Renal pelvis (tissue), 12 donors: ENCODE measurements at places on chromosomes 5 and 9.

DNA sequence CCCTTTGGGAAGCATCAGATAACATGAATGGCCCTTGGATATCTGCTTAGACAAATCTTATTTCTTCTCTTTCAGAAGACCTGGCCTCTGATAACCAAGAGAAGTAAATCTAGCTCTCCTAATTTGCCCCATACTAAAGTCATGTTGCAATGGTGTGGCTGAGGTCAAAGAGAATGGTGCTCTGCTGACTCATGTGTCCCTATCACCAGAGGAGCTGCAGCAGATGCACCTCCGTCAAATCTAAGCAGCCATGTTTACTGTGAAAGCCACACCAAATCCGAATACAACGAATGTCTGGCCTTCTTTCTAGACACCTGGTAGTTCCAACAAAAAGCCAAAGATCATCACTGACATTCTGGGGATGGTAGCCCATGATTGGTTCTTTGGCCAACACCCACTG, 23.2 kb downstream of the RETREG1 start:
- no peak for DNase-seq

DNA sequence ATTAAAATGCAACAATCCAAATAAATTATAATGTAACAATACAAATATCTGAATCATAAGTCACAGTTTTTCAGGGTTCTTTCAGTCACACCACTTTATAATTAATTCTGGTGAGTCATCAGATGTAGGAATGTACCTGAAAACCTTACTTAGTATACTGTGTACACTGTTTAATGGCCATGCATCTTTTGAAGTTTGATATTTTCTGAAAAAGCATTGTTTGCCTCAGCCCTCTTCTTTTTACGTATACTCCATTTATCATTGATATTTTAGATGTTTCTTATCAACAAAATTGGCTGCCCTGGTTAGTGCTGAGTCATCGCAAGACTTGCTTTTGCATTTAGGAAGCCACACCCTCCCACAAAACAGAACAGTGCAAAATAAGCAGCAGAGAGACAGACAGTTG, 218.6 kb downstream of the PJA2 start:
- DNase-seq: no peak

GRCh38 chr5:159933531-159934485, 17.5 kb downstream of the ADRA1B start:
- DNase-seq: no peak

DNA sequence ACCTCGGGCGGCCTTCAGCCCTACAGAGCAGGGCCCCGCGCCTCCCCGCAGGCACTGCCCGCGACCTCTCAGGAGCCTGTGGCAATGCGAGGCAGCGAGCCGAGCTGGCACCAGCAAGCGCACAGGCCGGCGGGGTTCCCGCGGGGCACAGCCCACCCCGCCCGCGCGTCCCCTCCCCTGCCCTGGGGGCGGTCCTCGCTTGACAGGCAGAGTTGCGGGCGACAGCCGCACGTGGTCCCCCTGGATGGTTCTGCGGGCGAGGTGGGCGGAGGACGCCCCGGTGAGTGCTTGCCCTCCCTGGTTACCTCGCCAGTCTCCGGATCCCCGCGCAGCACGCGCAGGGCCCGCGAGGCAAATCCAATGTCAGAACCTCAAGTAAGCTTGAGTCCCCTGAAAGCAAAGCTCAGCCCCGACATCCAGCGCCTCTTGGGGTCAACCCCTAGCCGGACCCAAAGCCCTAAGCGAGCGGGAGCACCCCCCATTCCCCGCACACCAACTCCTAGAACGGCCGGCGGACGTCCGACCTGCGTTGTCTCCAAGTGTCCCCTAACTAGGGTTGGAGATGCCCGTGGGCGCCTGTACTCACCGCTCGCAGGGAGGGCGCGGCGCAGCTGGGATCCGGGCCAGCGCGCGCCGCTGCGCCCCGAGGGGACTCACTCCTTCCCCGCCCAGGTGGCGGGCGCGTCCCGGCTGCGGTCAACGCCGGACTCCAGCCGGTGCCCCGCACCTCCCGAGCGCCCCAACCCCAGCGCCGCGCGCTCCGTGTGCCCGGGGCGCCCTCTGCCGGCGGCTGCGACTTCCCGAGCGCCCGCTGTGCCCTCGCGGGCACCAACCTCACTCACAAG, at the start of gene DRD1:
DRD1 (minus strand) TSS at position 123 of the 845 bp plus-strand sequence. CDS start 1,083 bp downstream, outside the sequence.
- DNase-seq: peak; percentile 28

- no peak for DNase-seq
These were observed 334.6 kb upstream of the MPDZ start for GRCh38 chr9:13614060-13614459.

DNA sequence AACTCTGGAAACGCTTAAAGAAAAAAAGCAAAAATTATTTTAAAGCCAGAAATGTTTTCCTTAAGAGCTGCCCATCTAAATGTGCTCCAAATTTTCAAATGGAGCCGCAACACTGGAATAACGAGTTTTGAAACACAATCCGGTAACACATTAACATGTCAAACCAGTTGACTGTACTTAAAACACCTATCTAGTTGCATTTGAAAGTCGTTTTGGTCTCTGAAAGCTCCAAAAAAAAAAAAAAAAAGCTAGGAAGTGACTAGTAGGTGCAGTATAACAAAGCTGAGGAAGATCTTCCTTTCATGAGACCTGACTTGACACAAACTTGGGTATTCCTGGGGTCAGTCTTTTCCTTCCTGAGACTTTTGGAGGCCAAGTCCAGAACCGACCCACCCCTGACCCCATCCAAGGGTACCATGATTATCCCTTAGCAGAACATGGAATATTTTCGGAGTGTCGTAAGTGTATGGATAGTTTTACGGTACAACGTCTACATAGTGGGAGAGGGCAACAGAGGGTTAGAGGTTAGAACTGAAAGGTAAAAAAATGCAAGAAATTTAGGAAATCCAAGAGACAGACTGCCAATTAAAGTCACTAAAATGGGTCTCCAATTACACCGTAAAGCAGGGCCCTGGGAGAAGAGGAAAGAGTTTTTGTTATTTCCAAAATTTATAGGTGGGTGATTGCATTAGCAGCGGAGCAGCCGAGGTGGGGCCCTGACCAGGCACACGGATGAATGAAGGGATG, 812 bp downstream of the CETN3 start:
- DNase-seq: peak; percentile 24

DNA sequence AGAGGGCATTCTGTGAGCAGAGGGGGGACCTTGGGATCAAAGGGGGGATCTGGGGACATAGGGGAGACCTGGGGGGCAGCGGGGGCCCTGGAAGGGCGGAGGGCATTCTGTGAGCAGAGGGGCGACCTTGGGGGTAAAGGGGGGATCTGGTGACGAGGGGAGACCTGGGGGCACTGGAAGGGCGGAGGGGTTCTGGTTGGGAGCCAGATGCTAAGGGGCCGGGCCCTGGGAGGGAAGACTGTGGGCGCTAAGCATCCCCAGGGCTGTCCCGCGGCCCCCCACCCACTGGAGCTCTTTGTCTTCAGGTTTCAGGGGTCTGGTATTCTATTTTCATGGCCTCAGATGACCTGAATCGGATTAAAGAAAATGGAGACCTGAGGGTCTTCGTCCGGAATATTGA, 748 bp downstream of the LCN9 start:
- DNase-seq: no peak

- no peak for DNase-seq
These were observed 871.4 kb upstream of the CDH10 start for GRCh38 chr5:25516141-25516540.

DNA sequence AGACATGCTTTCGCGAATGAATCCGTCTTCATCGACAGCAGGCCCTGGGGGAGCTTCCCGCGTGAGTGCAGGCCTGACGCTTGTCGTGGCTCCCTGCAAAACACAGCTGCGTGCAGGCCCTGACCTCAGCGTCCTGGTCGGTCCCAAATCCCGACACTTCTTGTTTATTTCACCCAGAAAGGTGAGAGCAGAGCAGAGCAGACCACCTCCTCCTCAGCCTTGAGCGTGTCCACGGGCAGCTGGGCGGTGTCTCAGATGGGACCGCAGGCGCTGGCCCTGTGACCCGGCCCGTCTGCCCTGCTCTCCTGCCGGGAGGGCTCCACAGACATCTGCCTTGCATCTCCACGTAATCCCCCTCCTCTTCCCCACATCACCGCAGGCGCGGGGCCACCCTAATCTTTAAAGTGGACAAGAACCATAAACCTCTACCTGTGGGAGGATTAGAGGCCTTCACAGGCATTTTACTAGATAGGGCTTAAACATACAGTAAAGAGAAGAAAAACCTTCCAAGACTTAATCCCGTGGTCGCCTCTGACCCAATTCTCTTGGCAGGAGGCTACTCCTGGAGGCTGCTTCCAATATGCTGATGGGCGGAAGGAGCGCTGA, 7.5 kb upstream of the LHX3 start:
- no peak for DNase-seq

DNA sequence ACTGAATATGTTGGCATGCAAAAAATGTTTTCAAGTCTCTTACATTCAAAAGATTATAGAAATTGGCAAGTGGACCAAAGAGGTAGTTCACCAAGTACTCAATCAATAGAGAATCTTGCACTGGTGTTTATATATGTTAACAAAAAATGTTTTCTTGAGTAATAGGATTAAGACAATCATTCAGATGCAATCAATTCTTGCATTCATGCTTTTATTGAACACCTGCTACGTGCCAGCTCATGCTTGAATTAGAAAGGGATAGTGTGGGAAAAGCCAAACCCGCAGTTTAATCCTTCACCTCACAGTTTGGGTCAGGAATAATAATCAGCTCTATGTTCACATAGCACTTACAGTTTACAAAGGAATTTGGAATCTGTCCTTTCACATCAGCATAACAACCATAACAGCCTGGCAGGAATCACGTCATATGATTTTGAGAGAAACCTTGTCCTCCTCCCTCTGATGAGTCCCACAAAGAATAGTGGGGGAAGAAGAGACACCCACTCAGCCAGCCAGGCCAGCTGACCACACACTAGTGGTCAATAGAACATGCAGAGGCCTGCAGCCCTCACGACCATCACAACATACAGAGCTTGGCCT, 36.8 kb upstream of the FRRS1L start:
- DNase-seq: no peak

GRCh38 chr5:137036640-137037039, 462.5 kb downstream of the SPOCK1 start:
- peak; percentile 47 for DNase-seq

GRCh38 chr9:4192450-4192849, 107.4 kb downstream of the GLIS3 start:
- DNase-seq: no peak

GRCh38 chr5:24644761-24645160, at the start of gene CDH10:
CDH10 (minus strand) TSS chr5:24644978; CDS start chr5:24593490, 51,488 bp downstream.
- peak; percentile 84 for DNase-seq

DNA sequence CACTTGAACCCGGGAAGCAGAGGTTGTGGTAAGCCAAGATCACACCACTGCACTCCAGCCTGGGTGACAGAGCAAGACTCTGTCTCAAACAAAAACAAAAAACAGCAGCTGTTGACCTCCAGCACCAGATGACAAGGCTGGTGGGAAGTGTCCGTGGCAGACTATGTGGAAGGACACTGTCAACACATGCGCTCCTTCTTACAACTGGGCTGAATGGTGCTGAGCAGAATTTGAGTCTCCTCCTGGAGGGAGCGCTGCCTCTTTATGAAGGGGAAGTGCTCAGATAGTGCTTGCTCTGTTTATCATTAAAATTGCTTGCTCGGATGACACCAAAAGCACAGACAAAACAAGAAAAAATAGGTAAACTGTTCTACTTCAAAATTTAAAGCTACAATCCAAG, 9.2 kb upstream of the CFAP157 start:
- no peak for DNase-seq

DNA sequence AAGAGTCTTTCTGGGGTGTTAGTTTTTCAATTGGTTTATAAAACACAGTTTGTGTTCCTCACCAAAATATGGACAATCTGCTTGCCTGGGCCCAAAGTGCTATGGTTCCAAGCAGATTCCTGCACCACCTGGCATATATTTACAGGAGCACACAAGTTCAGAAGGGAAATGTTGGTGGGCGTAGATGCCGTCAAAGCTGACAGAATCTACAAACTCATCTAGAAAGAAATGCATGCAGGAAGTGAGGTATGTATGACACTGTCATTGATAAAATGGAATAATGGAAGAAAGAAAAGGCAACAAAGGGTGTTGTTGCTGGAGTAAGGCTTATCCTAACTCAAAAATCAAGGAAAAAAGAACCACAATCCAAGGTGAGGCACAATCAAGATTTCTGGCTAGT, 225.8 kb downstream of the MLLT3 start:
- DNase-seq: no peak

- no peak for DNase-seq
These were observed 808.9 kb downstream of the CDH12 start for GRCh38 chr5:22044229-22044628.

DNA sequence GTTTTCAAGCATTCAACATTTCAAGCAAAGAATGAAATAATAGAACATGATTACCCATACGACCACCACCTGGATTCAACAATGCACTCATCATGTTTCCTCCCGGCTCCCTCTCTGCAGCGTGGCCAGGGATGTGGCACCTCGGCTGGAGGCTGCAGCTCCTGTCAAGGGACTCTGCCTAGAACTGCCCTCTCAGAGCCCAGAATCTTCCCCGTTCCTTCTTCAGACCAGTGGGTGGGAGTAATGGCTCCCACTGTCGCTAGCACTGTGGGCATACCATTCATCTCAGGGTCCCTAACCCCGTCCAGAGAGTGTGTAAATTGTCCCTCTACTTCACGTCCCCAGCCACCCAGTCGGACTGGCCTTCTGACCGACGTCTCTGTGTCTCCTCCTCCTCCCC, 118.6 kb upstream of the COL5A1 start:
- DNase-seq: no peak

DNA sequence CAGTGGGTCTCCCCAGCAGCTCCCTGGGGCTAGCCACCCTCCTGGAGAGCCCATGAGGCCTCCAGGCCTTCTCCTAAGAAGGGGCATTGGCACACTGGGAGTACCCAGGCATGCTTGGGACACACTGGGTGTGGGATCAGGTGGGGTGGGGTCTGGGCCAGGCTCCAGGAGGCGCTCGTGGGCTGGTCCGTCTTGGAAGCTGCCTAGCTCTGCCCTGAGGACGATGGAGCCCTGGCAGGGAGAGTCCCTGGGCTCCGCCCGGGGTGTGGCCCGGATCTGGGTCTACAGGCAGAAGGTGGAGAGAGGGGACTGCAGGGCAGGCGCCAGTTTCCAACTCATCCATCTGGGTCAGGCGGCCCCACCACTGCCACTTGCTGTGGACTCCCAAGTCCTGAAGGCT, 2.4 kb downstream of the PRRX2 start:
- no peak for DNase-seq

GRCh38 chr5:115461093-115461492, 83.5 kb downstream of the FEM1C start:
- DNase-seq: no peak

- no peak for DNase-seq
These were observed 134.8 kb upstream of the PPP1R2B start for GRCh38 chr5:156715287-156715686.
